Frontal cortex (tissue), 4 donors: ENCODE measurements at places on chromosomes 13 and 19.

- no peak for DNase-seq
Measured at GRCh38 chr19:39867133-39867532, 21.0 kb upstream of the FBL start.

GRCh38 chr13:44142941-44143665 lies 230.5 kb upstream of the SERP2 start:
- no peak for DNase-seq

GRCh38 chr13:32031025-32031814 lies at the start of gene FRY:
Gene FRY, plus strand, starts transcription at chr13:32031774. Its CDS starts 22 bp downstream, at chr13:32031796.
- peak; percentile 51 for DNase-seq

GRCh38 chr13:74206855-74207254 lies 72.7 kb upstream of the KLF12 start:
- DNase-seq = no peak
